ENCODE measurements at places on chromosomes 2 and 18.

GRCh38 chr18:59139291-59139614 lies 431 bp upstream of the SEC11C start:
- no peaks in the 10 kb centered on the region for H3K36me3 ChIP-seq
- peaks cover 21% of the 10 kb centered on the region for H3K4me1 ChIP-seq
- H3K27me3 ChIP-seq, result no peaks in the 10 kb centered on the region
- peak overlapping the region; percentile 66 for H3K4me3 ChIP-seq
- H3K27ac ChIP-seq, result peak overlapping the region; percentile 99
- DNase-seq, result peak; percentile 85

GRCh38 chr2:240211096-240211495 lies 70.6 kb upstream of the OTOS start:
- H3K27ac ChIP-seq, result no peak overlapping the region
- no peak for DNase-seq
- H3K4me1 ChIP-seq, result no peaks in the 10 kb centered on the region
- no peak overlapping the region for H3K4me3 ChIP-seq
- no peaks in the 10 kb centered on the region for H3K36me3 ChIP-seq
- no peaks in the 10 kb centered on the region for H3K27me3 ChIP-seq

GRCh38 chr2:170235860-170236679 lies 58.1 kb downstream of the MYO3B start:
- H3K4me3 ChIP-seq, result no peak overlapping the region
- H3K4me1 ChIP-seq, result no peaks in the 10 kb centered on the region

DNA sequence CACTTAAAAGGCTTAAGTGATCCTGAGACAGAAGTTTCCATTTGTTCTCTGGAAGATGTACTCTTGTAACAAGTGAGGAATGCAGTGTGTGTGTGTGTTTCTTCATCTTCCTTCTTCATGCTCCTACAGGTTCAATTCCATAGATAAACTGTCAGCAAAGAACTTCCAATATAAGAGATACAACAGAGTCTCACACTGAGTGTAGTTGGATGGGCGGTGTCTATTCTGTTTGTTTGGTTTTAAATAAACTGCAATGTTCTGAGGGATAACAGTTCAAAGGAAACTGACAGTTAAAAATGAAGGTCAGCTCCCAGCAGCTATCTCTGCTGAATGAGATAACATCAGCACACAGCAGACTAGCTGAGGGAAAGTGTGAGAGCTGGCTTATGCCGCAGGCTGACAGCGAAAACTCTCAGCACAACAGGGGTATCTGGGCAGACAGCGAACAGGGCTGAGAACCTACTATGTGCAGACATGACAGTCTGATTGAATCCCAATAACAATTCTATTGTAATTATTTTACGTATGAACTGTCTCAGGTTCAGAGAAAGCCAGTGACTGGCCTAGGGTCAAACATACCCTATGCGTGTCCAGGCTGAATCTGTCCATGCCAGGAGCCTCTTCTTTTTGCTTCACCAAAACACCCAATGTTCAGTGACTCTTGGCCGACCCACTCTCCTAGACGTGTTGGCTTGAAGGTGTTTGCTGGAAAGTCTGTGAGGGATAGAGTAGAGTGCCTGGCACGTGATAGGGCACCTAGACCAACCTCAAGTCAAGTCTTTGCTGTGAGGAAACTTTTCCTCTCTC lies 201.9 kb upstream of the TRIB2 start:
- no peak for DNase-seq
- H3K27me3 ChIP-seq, result no peaks in the 10 kb centered on the region
- no peak overlapping the region for H3K4me3 ChIP-seq
- peak overlapping the region; percentile 39 for H3K27ac ChIP-seq
- H3K36me3 ChIP-seq, result no peaks in the 10 kb centered on the region

- DNase-seq, result no peak
- no peaks in the 10 kb centered on the region for H3K4me1 ChIP-seq
- H3K4me3 ChIP-seq, result no peak overlapping the region
Measured at GRCh38 chr2:216735086-216735485, 39.7 kb upstream of the IGFBP5 start.

DNA sequence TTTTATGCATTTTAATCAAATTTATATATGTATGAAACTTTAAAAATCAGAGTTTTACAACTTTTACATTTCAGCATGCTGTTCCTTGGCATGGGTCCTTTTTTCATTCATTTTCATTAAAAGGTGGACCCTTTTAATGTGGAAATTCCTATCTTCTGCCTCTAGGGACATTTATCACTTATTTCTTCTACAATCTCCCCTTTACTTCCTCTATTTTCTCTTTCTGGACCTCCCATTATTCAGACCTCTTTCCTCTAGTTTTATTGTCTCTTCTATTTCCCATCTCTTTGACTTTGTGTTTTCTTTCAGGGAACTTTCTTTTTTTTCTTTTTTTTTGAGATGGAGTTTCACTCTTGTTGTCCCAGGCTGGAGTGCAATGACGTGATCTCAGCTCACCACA lies 5.7 kb downstream of the PROC start:
- H3K36me3 ChIP-seq, result no peaks in the 10 kb centered on the region
- no peak for DNase-seq
- no peak overlapping the region for H3K27ac ChIP-seq
- peaks cover 12% of the 10 kb centered on the region for H3K27me3 ChIP-seq

DNA sequence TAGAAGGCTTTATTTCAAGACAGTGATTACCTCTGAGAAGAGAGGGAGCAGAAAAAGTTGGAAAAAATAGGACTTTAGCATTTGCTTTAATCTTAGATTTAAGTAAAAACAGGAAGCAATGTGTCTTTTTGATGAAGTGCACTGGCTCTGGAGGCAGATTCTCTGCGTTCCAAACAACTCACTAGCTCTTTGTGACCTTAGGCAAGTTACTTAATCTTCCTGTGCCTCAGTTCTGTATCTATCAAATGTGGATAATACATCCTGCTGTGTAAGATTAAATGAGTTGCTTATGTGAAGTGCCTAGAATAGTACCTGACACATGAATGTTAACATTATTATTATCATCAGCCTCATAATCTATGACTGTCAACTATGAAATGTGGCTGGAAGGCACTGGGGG lies 42.3 kb downstream of the RPRD1A start:
- peaks cover 20% of the 10 kb centered on the region for H3K36me3 ChIP-seq
- no peaks in the 10 kb centered on the region for H3K4me1 ChIP-seq
- DNase-seq, result no peak
- H3K27ac ChIP-seq, result no peak overlapping the region
- H3K4me3 ChIP-seq, result no peak overlapping the region

DNA sequence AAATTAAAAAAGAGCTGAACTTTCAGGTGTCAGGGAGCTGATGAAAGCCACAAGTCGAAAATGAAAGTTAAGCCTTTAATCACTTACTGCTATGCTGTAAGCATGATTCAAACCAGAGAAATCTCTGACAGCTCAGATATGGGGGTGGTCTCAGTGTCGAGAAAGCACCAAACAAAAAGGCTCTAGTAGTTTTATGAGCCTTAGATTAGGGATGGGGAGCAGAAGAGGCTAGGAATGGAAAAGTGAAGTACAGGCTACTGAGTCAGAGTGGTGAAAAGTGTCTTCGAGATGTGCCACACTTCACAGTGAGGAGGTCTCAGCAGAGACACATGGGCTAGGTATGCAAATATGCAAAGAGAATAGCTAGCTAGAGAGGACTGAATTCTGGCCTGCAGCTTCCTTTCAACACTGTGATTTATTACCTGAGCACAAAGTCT lies 482.2 kb downstream of the SPAG16 start:
- H3K4me1 ChIP-seq, result no peaks in the 10 kb centered on the region
- no peaks in the 10 kb centered on the region for H3K27me3 ChIP-seq
- no peak for DNase-seq
- no peak overlapping the region for H3K4me3 ChIP-seq
- no peak overlapping the region for H3K27ac ChIP-seq

DNA sequence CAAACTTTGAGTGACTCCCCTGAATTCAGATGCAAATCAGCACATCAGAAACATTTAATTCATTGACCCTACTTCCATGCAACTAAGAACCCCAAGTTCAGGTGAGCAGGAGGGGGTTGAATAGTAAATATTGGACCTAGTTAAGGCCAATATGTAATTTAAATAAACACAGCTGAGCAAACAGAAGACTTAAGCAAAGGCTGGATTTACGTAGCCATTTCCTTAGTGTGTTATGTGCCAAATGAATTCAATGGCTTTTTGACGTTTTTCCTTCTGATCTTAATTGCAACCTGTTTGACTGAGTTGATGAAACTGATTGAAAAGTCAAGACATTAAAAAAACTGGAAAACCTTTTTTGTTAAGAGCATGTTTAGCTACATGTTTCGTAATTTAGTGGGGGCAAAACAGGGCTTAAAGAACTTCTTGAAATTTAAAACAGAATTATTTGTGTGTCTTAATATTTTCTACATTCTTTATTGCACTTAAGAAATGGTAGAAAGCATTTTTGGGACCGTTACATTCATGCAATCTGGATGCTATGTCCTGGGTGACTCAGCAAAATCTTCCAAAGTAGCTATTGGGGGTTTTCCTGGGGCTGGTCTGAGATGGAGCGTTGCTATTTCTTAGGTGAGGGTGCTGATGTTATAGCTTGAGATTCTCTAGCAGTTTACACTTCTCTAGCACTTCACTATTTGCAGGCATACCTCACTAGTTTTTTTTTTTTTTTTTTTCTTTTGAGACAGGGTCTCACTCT lies 25.5 kb upstream of the KCNE4 start:
- no peak overlapping the region for H3K4me3 ChIP-seq
- H3K27me3 ChIP-seq, result no peaks in the 10 kb centered on the region
- no peaks in the 10 kb centered on the region for H3K36me3 ChIP-seq
- DNase-seq, result no peak

DNA sequence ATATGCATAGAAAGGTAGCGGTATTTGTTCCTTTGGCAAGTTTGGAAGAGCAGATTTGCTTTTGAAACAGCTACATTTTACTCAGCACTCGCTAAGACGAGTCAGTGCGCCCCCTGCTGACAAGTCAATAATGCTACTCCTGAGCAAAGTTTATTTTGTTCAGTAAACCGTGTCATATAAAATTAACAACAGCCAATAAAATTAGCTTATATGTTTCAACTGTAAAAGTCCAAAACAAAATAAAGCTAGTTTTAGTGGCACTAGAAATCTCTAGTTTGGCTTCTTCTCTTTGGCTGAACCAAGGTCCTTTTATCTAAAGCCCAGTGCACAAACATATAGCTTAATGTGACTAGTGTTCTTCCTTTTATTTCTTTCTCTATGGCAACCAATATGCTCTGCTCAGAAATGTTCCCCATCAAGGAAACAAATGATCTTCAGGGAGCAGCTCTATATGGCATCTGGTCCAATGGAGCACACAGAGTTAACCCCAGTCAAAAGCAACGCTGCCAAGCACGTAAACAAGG lies 4.2 kb upstream of the POU3F3 start:
- H3K27me3 ChIP-seq, result peaks cover 60% of the 10 kb centered on the region
- H3K36me3 ChIP-seq, result no peaks in the 10 kb centered on the region
- peaks cover 16% of the 10 kb centered on the region for H3K4me1 ChIP-seq

- H3K4me1 ChIP-seq, result no peaks in the 10 kb centered on the region
- no peaks in the 10 kb centered on the region for H3K36me3 ChIP-seq
- no peak overlapping the region for H3K27ac ChIP-seq
- H3K4me3 ChIP-seq, result no peak overlapping the region
- H3K27me3 ChIP-seq, result no peaks in the 10 kb centered on the region
Measured at GRCh38 chr18:58291131-58291530, 247.1 kb downstream of the NEDD4L start.

GRCh38 chr2:104177179-104177578 lies 676.7 kb upstream of the POU3F3 start:
- DNase-seq, result no peak
- no peaks in the 10 kb centered on the region for H3K36me3 ChIP-seq
- no peak overlapping the region for H3K4me3 ChIP-seq
- no peaks in the 10 kb centered on the region for H3K4me1 ChIP-seq
- no peak overlapping the region for H3K27ac ChIP-seq
- no peaks in the 10 kb centered on the region for H3K27me3 ChIP-seq

DNA sequence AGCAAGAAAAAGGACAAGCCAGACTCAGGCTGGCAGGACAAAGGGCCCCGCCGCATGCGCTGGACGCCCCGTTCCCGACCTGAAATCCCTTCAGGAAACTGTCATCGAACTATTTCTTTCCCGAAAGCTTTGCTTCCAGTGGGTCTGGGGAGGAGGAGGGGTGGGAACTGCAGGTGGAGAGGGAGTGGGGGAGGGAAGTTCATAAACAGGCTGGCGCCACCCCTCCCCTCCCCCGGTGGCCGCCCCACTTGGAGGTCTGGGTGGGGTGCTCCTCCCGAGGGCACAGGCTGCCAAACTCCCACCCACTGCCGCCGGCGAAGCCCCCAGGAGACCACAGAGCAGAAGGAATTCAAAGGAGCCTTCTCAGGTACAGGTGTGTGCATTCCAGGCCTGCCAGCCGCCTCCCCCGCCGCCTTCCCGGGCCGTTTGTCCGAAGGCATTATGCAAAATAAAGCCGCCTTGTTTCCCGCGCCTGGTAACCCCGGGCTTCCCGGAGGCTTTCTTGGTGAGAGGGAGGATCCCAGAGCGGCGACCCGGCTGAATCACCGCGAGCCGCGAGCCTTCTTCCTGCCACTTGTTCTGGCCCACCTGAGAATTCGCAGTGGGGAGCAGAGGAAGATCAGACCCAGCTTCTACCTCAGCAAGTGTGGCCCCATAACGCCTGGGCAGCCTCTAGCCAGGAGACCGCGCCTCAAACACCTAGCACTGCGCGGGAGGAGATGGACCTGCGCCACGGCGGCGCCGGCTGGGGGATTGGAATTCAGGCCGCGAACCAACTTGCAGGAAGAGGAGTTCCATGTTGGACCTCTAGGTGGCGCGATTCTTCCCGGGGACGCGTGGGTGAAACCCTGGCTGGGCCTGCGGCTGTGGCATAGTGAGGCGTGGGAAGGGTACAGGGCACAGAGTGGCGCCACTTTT lies 101.9 kb downstream of the FOXI3 start:
- H3K27ac ChIP-seq, result no peak overlapping the region
- H3K4me1 ChIP-seq, result no peaks in the 10 kb centered on the region
- DNase-seq, result peak; percentile 6
- no peaks in the 10 kb centered on the region for H3K36me3 ChIP-seq

- DNase-seq, result no peak
- H3K27me3 ChIP-seq, result no peaks in the 10 kb centered on the region
- no peaks in the 10 kb centered on the region for H3K4me1 ChIP-seq
- H3K4me3 ChIP-seq, result no peak overlapping the region
Measured at GRCh38 chr18:69523582-69523981, 122.9 kb downstream of the DOK6 start.
